ENCODE measurements at places on chromosomes 12 and 14. TPM values are rescaled to one million over a fixed set of nuclear protein-coding genes. Genes with fewer than 3 reads are reported as not detected.

- DNase-seq: no peak
These were observed 34.5 kb downstream of the SMOC1 start for GRCh38 chr14:69913686-69914085.

The CAMKK2 gene
- 18.5 TPM for total RNA-seq

DNA sequence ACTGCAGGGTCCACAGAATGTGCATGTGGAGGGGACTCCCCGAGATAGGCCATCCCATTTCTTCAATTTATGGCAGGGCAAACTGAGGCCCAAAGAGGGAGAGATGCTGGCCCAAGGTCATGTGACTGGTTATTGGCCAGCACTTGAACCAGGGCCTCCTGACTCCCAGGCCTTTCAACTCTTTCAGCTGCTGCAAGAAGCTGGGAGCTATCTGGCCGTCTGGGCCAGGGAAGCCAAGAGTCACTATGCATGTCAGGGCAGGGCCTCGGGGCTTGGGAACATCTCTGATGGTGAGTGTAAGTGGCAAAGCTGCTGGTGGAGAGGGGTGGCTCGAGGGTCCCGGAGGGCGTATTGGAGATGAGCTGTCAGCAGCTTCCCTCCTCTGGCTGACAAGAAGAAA lies 9.5 kb upstream of the LTBP2 start:
- DNase-seq: no peak

- DNase-seq: no peak
These were observed 24.7 kb downstream of the SUSD6 start for GRCh38 chr14:69635981-69636639.

DNA sequence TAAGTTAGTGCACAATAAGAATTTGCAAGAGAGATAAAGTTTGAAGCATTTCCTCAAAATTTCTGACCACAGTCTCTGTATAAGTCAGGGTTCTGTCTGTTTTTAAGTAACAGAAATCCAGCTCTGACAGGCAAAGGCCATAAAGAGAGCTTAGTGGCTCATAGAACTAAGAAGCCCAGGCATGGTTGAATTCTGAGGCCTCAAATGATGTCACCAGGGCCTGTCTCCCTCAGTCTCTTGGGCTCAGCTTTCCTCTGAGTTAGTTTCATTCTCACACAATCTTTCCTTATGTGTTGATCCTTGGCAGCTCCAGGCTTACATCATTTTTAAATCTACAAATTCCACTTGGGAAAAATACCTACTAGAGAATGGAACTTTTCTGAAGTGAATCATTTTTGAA lies 173.4 kb upstream of the ATP2B1 start:
- DNase-seq: no peak

The TBX5 gene
- 6.2 TPM for total RNA-seq

- DNase-seq: no peak
These were observed 28.4 kb downstream of the STK38L start for GRCh38 chr12:27272373-27273028.

DNA sequence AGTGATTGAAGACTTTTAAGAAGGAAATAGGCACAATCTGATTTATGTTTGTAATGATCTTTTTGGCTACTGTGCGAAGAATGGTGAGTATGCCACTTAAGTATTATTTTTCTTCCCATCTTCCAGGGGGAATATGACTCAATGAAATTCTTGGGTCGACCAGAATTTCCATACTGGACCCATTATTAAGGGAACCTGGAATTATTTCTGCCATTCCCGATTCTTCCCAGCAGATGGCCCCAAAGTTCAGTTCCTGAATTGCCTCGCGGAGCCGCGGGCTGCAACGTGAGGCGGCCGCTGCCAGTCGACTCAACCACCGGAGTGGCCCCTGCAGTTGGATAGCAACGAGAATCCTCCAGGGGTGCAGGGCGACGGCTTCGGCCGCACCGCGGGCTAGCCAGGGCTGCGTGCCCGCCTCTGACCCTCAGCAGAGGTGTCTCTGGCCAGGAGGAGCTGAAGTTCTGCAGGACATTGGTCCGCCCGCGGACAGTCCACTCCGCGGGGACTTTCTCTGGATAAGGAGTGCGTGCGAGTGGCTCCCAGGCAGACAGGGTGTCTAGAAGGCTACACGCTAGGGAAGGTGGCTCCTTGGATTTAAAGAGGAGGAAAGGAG lies 628 bp upstream of the TSHR start:
- DNase-seq: no peak

DNA sequence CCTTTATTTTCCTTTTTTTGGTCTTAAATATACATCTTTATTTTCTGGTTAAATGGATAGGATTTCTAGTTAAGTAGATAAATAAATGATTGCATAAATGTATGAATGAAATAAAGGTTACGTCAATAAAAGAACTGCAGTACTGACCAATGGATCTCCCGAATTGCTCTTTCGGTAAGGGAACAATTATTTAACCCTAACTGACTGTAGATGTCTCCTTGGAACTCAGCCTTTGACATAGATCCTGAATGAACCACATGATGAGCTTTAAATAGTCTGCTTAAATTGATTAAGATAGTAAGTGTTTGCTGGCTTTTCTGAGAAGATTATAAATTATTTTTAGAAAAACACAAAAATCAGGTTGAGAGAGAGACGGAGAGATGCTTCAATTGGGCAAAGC lies 391.0 kb upstream of the SYT1 start:
- DNase-seq: no peak
